ENCODE measurements at places on chromosomes 5 and 9.

DNA sequence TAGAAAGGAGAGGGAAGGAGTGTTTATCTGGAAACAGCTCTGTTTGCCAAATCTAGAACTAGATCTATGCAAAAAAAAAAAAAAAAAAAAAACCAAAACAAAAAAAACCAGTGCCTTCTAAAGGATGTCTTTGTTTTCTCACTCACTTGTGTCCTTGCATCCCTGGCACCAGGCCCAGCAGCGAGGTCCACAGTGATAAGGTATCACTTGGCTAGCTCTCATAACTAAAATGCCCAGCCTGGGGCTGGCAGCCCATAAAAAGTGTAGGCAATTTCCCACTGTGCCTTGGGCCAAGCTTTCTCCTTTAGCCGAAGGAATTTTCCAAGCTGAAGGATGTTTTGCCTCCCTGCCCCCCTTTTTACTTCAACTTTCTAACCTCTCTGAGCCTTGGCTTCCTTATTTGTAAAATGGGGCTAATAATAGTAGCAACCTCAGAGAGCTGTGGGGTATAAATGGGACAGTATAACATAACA lies 20.8 kb downstream of the RGS3 start:
- DNase-seq, result no peak

GRCh38 chr9:35436933-35437332 lies 53.0 kb upstream of the RUSC2 start:
- DNase-seq, result no peak

- no peak for DNase-seq
Measured at GRCh38 chr5:166909926-166910325, 1381.5 kb upstream of the WWC1 start.

DNA sequence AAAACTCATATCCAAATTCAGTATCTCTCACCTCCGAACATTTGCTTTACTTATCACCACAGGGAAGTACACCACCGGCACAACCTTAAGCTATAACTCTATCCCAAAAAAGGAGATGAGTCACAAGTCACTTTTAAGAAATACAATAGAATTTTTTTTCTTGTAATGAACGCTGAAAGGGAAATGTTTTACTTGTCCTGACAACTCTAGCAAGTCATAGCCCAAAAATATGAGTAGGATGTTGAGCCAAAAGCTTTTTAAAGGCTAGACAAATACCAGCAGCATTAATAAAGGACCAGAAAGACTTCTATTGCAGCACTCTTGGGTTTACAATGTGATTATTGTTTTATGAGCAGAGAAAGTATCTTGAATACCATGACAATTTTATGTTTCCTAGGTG lies 147.3 kb upstream of the FST start:
- DNase-seq, result no peak

GRCh38 chr5:114686356-114686755 lies 324.5 kb downstream of the KCNN2 start:
- no peak for DNase-seq

Measured in cortex of kidney (tissue), 1 donor.